AG09309 (cell line): ENCODE measurements at places on chromosomes 1 and 21.

GRCh38 chr1:183365676-183366075 lies 52.5 kb downstream of the NMNAT2 start:
- DNase-seq = no peak

- no peak for DNase-seq
Observed at GRCh38 chr1:227032396-227032795, 92.3 kb downstream of the COQ8A start.

- DNase-seq = no peak
Observed at GRCh38 chr1:7450838-7451237, 320.3 kb upstream of the VAMP3 start.

DNA sequence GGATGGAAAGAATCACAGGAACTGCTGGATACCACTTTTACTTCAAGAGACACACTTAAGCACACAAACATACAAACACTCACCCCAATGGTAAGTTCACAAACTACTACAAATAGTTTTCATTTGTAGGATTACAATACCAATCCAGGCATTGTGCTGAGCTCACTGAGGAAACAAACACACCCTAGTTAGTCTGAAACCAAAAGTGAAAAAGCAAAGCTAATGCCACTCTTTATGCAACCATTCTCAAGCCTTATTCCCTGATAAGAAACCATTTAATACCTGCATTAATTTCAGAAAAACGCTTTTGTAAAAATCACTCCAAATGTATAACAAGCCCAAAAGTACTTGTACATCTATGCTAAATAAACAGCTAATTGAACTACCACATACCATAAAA lies 38.3 kb downstream of the RNF115 start:
- DNase-seq = no peak

- DNase-seq = no peak
Observed at GRCh38 chr1:197970771-197971170, 53.6 kb downstream of the LHX9 start.

DNA sequence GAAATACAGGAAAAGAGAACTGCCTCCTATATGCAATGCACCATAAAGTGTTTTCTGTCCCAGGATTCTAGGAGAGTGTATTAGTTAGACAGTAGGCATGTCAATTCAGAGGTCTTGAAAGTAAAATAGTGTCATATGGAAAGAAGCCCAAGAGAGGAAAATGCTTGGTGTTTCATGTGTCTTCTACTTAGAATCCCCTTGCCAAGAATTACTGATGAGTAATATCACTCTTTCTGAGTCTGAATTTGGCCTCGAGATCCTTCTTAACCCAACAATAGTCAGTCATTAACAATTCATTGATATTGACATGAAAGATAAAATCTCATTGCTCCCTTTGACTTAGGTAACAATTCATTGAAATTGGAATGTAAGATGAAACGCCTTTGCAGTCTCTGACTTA lies 972.2 kb downstream of the TTLL7 start:
- DNase-seq = no peak

- no peak for DNase-seq
Observed at GRCh38 chr1:216945538-216946080, 222.4 kb upstream of the ESRRG start.

GRCh38 chr1:232932486-232933425 lies 17.7 kb upstream of the NTPCR start:
- DNase-seq = no peak

- no peak for DNase-seq
Observed at GRCh38 chr1:230208619-230209261, 141.7 kb downstream of the GALNT2 start.

DNA sequence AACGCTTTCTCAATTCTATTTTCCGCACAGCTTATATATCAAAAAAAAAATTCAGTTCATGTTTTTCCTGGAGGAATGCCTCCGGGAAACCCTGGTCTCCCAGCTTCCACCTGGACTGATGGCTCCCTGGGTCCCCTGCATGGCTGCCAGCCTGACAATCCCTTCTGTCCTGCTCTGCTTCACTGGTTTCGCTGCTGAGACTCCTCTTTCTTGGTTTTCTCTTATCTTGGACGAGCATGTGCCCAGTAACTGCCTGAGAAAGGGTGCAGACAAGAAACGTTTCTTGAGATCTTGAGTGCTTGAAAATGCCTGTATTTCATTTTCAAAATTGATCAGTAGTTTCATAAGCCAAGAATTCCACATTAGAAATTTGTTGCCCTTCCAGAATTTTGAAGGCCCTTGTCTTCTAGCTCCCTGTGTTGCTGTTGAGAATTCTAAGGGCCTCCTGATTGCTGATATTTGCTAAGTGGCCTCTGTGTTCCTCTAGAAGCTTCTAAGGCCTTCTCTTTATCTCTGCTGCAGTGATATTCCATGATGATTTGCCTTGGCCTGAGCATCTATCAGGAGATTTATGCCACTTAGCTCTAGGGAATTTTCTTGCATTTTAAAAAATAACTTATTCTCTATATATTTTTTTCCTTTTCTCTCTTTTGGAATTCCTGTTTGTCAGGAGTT lies 44.7 kb downstream of the ETS2 start:
- DNase-seq = no peak

DNA sequence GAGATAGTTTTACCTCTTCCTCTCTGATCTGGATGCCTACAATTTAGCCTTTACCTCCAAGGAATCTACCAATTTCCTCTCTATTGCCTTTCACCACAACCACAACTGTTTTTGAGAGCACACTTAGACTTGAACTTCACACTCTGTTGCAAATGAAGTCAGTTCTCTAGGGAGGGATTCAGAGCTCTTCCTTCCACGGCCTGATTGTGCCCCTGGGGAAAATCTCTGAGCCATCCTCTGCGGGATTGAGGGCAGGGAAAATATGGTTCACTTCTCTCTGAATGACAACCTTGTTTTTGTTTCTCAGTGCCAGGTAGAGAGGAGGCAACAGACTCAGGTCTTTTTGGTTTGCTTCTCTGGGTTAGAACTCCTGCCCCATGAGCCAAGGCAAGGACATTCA lies 35.4 kb upstream of the BCL10 start:
- no peak for DNase-seq

GRCh38 chr1:3305156-3305555 lies 149.3 kb upstream of the ARHGEF16 start:
- DNase-seq = no peak

DNA sequence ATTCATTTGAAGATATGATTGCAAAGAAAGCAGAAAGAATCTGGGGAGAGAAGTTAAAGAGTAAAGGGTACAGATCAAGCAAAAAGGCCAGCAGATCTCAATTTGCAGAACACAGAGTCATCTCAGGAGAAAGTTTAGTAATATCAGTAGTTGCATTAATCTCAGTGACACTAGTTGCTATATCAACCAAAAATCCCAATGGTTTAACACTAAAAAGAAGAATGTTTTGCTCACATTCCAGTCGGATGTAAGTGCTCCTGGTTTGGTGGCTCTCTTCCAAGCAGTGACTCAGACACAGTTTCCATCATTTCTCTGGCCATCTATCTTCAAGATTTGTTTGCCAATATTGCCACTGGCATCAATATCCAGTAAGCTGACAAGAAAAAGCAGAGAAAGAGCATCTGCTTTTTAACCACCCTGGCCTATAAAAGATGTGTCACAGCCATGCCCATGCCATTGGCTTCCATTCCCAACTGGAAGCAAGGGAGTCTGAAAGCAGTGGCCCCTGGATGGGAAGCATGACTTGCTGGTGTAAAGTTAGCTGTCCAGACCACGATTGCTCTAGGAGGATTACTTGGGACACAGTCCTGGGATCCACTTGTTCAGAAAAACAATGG lies 45.5 kb upstream of the AIM2 start:
- peak; percentile 18 for DNase-seq

GRCh38 chr1:10865518-10866320 lies 69.3 kb upstream of the CASZ1 start:
- no peak for DNase-seq

DNA sequence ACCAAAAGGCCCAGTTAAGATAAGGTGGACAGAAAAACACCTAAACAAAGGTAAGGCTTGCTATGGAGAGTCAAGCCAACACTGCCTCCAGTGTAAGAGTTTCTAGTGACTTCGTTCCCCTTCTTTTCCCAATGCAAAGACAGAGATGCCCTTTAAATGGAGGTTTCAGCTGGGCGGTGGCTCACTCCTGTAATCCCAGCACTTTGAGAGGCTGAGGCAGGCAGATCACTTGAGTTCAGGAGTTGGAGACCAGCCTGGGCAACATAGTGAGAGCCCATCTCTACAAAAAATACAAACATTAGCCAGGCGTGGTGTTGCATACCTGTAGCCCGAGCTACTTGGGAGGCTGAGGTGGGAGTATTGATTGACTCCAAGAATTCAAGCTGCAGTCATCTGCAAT lies 24.0 kb upstream of the COL6A1 start:
- DNase-seq = no peak

DNA sequence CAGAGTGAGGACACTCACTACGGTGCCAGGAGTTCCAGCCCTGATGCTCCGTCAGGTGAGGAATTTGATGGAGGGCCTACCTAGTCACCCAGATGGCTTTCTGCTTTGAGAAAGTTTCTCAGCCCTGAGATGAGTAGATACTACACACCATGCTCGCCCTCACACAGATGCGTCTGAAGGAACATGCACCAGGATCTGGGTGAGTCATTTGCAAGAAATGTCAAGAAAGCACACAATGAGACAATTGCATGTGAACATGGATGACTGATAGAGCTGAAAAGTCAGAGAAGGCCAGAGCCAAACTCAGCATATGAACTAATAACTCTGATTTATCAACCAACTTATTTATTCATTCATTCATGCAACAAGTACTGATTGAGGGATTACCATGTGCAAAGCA lies 483.9 kb downstream of the OMA1 start:
- DNase-seq = no peak

- peak; percentile 48 for DNase-seq
Observed at GRCh38 chr1:6275826-6276782, 15.2 kb upstream of the GPR153 start.

GRCh38 chr1:199746666-199747384 lies 280.7 kb upstream of the NR5A2 start:
- no peak for DNase-seq

DNA sequence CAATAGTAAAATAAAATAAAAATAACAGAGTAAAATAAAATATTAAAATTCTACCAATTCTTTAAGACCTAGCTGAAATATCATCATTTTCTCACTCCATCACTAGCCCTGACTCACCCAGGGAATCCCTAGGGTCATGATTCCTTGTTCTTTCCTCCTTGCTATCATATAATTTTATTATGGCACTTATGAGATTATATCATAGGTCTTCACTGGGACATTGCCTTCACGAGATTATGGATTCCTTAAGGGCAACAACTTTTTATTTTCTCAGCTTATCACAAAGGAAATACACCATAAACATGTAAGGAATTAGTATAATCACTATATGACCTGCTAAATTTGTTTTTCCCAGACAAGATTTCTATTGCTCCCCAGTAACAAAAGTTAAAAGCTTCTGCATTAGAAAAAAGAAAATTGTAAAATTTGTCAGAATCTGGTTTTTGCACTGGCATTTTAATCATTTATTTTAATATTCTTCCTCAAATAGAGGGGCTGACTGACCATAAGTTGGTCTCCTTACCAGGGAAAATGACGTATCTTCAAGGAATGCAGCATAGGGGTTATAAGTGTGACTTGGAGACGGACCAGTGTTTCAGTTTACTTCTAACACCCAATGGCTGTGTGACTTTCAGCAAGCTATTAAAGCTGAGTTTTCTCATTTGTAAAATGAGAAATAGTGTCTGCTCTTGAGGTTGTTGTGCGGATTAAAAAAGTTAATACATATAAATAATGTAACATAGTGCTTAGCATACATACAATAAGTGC lies 8.8 kb upstream of the CLCA4 start:
- DNase-seq = no peak

- no peak for DNase-seq
Observed at GRCh38 chr1:109773900-109774485, 10.3 kb upstream of the EPS8L3 start.

- no peak for DNase-seq
Observed at GRCh38 chr1:231124746-231125145, 37.1 kb upstream of the TRIM67 start.

- peak; percentile 17 for DNase-seq
Observed at GRCh38 chr21:43827015-43827611, 37.7 kb downstream of the RRP1 start.

GRCh38 chr1:61322769-61323168 lies 240.4 kb downstream of the NFIA start:
- DNase-seq = no peak

DNA sequence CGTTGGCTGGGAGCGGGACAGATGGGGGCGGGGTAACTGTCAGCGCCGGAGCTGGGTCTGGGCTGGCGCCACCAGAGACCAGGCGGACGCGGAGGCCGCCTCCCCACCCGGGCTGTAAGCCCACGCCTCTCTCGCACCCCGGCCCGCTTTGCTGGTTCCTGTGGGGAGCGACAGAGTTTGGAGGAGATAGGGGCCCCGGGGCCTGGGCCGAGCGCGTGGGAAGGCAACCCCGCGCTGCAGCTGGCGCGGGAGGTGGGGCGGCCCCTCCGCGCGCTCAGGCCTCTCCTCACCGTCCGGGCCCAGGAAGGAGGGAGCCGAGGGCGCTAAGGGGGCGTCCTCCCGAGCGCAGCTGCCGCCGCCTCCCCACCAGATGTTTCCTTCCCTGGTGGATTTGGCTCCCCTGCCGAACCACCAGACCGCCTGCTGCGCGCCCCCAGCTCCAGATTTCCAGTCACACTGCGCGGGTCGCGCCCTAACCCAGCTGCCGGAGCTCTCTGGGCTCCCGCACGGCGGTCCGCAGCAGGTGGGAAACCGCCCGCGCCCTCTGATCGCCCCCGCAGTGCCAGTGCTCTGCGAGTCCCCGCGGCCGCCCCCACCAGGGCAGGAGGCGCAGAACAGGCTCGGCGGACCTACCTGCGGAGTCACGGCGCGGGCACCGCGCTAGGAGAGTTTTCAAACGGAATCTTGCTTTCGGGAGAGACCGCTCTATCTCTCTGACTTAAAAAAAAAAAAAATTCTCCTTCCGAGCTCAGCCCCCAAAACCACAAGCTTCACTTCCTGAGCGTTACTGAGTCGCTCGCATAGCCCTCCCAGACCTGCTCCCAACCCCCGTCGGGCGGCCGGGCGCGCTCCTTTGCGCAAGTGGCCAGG lies 1.1 kb downstream of the GFI1 start:
- no peak for DNase-seq

DNA sequence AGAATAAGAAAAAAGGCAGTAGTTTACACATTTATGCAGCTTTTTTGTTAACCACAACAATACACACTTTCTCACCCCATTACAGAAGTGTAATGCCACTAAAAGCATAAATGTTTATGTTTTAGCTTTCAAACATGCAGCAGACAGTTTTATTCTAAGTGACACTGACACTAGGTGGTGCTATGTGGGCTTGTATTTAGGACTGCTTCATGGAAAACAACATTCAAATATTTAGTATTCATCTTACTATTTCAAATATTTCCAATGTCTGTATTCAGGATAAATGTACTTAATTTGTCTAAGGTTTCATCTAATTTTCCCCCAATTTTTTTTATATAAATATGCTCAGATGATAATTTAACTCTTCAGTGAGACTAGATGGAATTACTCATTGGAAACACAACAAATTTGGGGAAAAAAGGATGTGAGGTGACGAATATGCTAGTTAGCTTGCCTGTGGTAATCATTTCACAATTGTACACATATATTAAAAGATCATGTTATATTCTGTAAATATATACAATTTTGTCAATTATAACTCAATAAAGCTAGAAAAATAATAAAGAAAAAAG lies 71.4 kb downstream of the USP1 start:
- DNase-seq = peak; percentile 14

- DNase-seq = no peak
Observed at GRCh38 chr1:113256348-113256729, 134.0 kb upstream of the MAGI3 start.
